ENCODE measurements at places on chromosomes 3 and 15.

DNA sequence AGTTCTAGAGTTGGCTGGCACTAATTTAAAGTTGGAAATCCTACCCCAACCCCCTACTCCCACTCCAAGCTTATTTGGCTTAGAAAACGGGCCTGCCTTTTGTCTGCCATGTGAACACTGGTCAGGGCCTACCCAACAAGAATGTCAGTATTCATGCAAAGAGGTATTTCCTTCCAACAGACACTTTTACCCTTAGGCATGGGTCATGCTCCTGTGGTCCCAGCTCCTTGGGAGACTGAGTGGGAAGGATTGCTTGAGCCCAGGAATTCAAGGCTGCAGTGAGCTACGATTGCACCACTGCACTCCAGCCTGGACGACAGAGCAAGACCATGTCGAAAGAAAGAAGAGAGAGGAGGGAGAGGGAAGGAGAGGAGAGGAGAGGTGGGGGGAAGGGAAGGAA, 137.5 kb upstream of the LRTM1 start:
- no peak for DNase-seq

DNA sequence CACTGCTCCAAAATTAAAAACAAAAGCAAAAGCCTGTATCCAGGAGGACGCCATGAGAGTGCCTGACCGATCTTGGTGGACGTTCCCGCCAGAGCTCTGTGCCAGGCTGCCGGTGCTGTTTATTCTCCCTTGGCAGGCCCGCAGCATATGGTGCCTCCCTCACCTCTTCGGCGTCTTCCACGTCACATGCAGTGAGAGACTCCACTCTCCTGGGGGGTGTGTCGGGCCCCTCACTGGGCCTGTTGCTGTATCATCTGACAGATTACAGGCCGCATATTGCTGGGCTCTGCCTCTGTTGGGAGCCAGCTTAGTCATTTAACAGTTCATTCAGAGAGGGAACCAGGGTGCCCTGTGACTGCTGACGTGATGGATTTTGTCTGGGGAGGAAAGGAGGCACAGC, 86.4 kb upstream of the ARRDC4 start:
- no peak for DNase-seq

DNA sequence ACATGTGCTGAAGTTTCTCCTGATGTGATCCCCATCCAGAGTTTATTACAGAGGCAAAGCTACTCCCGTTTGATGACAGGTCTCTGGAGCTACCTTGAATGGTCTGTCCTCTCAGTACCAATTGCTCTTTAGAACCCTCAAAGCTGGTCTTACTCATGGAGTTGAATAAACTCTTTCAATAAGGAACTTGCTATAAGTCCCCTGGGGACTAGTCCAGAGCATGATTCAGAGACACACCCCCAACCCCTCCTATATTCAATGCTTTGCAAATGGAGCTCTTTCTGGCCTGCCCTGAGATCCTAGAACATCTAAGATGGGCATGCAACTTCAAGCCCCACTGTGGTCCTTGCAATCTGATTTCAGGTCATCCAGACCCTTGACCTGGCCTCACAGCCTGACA, 23.9 kb upstream of the TPM1 start:
- no peak for DNase-seq

DNA sequence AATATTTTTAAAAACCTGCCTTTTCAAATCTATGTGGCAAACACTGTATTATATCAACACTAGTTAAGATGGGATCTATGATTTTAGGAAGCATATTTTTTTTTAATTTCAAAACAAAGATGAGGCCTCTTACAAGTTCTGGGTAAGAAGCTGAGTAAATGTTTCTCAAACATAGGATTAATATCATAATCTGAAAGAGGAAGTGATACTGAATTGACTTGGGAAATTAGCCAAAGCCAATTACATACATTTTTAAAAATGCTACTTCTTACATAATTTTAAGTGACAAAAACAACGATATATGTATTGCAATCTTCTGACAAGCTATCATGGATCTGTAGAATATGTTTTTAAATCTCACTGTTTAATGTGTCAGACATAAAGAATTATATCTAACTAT, 135.1 kb upstream of the UBP1 start:
- DNase-seq: no peak

DNA sequence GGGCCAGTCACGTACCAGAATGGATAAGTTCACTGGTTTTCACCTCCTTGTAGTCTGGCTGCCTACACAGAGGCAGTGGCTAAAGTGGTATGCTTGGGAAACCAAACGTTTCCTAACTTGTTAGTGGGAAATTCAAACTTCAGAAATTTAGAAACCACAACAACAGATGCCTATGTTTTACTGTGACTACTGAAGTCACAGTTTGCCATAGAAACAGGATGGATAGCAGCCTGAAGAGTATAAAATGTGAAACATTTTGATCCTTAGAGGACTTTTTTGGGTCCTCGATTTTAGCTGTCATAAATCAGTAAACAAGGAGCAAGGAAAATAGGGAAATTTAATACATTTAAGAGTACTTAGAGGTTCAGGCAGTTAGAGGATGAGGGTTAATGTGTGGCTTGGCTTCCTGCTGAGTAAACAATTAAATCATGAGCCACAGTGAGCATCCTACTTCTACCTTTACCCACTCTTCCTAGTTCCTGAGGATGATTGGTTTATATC, 48.6 kb downstream of the CMSS1 start:
- DNase-seq: no peak

- no peak for DNase-seq
Measured at GRCh38 chr3:176937541-176937940, 259.7 kb downstream of the TBL1XR1 start.

DNA sequence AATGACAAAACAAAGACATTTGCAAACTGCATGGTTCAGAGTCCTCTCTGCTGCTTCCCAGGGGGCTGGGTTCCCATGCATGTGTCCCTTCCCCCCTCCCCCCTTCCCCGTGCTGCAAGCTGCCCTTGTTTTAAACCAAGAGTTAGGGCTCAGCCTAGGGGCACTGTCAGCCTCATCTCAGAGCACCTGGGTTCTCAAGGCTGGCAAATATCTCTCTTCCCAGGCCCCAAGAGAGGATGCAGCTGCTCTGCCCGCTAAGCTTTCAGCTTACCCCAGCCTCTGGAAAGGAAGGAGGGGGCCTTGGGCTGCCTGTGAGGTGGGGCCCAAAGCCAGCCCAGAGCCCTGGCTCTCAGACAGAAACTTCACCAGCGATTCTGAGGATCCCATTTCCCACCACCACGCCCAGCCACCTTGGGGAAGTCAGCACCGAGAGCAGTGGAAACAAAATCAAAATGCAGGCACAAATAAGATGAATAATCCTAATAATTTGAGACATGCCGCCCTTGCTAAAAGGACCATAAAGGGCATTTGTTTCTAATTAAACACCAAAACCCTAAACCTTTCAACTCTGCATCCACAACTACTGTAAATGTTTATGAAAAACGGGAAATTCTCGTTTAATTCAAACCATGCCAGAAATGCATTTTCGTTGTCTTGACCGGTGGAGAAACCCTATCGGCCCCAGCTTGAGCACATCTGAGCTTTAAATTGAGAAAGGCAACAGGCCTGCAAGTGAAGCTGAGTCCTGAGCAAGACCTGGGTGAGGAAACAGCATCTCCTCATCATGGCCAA, 67.7 kb upstream of the WNT5A start:
- DNase-seq: no peak

Measured in right kidney (tissue), 9 donors.